NCI-H748 treated with DMSO at 0.1 percent for 48 hours (cell line): ENCODE measurements at places on chromosomes 2 and 18.

DNA sequence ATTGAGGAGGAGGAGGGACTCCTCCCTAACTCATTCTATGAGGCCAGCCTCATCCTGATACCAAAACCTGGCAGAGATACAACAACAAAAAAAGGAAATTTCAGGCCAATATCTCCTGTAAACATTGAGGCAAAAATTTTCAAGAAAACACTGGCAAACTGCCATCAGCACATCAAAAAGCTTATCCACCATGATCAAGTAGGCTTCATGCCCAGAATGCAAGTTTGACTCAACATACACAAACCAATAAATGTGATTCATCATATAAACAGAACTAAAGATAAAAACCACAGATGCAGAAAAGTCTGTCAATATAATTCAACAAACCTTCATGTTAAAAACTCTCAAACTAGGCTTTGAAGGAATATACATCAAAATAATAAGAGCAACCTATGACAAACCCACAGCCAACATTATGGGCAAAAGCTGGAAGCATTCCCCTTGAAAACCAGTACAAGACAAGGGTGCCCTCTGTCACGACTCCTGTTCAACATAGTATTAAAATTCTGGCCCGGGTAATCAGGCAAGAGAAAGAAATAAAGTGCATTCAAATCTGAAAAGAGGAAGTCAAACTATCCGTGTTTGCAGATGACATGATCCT is 1014.3 kb downstream of the CBLN2 start:
- no peak for DNase-seq

DNA sequence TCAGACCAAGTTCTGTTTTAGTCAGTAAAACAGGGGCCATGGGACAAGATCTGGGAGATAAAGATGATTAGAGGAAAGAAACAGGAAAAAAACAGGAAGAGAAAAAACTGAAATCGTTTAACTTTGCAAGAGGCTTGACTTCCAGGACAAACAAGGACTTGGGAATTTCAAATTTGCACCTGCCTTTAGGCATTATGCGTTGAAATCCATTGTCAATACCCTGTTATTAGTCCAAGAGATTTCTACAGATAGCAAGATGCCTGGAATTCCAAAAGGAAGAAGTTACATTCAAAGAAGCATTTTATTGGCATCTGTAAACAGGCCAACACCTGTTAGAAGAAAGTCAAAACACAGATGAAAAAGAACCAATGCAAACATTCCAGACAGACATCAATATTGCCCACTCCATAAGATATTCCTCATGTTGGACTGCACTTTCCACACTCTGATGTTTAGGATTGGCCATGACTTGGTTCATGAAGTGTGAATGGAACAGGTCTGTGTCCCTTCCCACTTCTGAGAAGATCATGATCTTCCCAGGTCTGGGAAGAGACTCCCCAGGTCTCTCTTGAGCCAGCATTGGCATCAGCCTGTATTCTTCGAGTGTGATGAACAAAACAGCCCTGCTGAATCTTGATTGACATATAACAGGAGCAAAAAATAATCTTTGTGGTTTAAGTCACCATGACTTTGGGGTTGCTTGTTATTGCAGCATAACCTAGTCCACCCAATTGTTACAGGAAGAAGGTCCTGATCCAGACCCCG is 181.4 kb upstream of the FN1 start:
- no peak for DNase-seq

DNA sequence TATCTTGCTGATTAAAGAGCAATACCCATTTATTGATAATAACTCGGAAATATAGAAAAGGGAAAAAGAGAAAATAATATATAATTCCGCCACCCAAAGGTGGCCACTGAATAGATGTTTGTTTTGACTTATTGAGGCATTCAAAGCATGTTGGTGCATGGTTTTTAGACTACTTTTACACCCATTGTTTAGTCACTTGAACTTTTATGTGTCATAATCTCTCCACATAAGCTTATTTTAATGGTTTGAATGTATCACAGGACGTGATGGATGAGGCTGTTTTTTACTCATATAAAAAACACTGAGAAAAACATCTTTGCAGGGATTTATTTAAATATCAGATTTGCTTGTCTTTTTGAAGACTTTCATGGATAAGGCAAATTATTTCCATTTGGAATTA is 120.4 kb downstream of the ACKR3 start:
- DNase-seq, result no peak

- DNase-seq, result no peak
Observed at GRCh38 chr2:218400930-218401881, 1.5 kb downstream of the CTDSP1 start.

DNA sequence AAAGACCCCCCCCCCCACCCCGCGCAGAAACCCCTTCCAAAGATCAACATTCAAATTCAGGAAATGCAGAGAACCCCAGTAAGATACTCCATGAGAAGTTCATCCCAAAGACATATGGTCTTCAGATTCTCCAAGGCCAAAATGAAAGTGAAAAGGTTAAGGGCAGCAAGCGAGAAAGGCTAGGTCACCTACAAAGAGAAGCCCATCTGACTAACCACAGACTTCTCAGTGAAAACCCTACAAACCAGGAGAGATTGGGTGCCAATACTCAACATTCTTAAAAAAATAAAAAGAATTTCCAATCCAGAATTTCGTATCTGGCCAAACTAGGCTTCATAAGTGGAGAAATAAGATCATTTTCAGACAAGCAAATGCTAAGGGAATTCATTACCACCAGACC is 175.2 kb downstream of the RND3 start:
- DNase-seq, result no peak

DNA sequence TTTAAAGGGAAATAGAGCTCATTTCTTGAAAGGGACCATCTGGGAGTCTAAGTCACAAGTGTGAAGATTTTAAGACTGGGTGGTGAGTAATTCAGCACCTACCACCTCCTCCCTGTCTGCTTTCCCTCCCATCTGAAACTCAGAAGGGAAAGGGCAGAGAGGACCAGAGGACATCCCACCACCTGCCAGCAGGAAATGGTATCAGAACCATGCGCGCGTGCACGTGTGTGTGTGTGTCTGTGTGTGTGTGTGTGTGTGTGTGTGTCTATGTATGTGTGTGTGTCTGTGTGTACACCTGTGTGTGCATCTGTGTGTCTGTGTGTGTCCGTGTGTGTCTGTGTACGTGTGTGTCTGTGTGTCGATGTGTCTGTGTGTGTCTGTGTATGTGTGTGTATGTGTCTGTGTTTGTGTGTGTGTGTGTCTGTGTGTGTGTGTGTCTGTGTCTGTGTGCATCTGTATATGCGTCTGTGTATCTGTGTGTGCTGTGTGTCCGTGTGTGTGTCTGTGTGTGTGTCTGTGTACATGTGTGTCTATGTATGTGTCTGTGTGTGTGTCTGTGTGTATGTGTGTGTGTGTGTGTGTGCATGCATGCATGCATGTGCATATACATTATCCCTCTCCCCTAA is 76.8 kb downstream of the ZFP36L2 start:
- no peak for DNase-seq
